ENCODE measurements at places on chromosomes 16 and 17.

DNA sequence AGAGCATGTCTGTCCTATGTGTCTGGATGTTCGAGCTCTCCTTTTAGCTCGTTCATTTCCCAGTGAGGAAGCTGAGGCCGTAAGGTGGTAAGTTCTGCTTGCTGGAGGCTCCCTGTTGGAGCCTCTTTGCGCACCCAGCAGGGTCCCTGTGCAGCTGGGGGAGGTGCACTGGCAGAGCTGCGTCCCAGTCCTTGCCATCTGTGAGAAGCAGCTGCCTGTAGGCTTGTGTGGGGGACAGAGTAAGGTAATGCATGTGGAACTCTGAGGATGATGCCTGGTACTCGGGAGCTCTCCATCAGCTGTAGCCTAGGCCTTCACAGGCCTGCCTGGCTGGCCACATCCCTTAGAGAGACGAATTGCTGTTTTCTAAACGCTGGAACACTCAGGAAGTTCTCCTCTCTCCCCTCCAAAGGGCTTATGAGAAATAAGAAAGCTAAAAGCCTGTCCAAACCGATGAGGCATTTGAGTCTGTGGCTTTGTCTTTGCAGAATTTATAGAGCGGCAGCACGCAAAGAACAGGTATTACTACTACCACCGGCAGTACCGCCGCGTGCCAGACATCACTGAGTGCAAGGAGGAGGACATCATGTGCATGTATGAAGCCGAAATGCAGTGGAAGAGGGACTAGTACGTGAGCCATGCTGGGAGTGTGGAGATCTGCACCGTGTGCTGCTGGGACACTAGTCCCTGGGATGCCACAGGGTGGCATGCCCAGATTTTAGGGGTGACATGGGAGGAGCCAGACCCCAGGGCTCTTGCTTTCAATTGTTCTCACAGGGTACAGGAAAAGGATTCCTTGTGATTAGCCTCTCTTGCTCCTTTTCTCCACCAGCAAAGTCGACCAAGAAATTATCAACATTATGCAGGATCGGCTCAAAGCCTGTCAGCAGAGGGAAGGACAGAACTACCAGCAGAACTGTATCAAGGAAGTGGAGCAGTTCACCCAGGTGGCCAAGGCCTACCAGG is 1.6 kb downstream of the NDUFB10 start:
- no peak for DNase-seq

DNA sequence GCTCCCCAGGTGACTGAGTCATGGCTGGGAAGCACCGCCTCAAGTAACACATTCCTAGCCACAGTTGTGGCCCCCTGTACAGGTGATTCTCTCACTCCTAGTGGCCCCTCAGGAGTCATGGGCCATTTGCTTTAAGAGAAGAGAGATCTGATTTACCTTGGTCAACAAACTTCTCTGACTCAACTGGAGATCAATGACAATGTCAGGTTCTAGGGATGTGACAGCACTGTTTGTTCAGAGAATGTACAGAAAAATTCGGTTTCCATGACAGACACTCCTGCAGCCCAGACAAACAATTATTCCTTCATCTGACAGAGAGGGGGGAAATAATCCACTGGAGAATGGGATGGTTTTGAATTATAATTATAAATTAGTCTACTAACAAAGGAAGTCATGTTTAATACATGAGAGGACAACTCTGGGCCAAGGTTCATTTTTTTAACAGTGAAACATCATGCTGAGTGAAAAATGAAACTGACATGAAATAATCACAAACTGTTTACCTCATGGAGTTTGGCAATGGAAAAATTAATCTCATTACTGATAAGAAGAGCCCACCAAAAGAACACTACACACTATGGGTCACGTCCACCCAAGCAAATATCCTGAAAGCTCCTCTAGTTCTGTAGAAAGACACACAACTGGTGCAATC is 9.7 kb downstream of the ERN1 start:
- no peak for DNase-seq

- DNase-seq = peak; percentile 35
Observed at GRCh38 chr16:76265434-76266045, 11.7 kb upstream of the CNTNAP4 start.

- no peak for DNase-seq
Observed at GRCh38 chr16:21953541-21953902, 361 bp downstream of the UQCRC2 start.

DNA sequence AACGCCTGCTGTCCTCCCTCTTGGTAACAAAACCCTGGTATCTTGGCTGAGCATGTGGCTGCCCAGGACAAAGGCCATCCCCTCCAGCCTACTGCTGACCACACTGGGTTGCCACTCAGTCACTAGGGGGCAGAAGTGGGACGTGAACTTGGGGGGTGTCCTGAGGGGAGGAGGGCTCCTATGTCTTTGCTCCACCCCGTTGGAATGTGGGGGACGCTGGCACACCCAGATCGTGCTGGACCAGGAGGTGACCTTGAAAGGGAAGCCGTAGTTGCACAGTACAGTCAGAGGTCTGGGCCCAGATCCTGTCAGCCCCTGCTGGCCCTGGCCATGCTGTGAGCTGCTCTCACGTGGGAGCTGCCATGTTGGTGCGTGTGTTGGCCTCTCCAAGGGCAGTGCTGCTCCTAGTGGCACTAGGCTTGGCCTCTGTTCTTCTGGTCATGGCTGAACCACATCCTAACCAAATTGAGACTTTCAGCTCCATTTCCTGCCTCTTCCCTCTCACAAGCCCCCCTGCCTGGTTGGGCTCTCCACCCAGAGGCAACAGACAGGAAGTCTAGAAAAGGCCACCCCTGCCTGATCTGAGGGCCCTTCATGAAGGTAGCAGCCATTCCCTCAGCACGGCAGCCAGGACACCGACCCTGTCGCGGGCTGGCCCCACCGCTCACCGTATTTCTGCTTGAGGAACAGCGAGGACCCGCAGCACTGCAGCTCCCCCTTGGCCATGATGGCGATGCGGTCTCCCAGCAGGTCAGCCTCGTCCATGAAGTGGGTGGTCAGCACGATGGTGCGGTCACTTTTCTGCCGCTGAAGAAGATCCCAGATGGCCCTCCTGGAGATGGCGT is 29.0 kb upstream of the RNPS1 start:
- peak; percentile 49 for DNase-seq

DNA sequence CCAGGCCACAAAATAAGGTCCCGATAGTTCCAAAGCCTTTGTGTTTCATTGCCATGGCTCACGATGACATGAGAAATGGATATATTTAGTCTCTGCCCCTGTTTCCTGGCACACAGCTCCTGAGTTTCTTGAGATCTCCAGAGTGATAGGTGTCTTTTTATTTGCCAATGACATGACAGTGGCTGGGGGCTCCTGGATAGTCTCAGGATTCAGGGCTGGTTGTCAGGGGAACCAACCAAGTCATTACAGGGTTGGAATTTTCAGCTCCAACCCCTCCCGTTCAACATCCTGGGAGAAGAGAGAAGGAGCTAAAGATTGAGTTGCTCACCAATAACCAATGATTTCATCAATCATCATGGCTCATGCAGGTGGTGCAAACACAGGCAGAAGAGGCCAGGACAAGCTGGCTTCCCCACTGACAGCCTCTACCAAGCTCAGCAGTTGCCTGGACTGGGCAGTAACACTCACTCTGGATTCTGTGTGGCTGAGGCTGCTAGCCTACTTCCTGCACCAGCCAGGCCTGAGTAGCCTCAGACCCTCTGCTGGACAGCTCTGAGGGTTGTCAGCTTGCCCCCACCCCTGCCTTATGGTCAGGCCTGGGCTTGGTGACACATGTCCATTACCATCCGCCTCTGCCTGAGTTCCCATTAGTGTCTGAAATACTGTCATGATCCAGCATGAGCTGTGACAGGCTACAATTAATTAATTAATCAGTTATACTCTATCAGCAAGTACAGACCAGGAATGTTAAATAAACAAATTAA is 534.4 kb upstream of the CDH5 start:
- DNase-seq = no peak

- peak; percentile 42 for DNase-seq
Observed at GRCh38 chr16:67311607-67312488, 14.7 kb downstream of the KCTD19 start.

- no peak for DNase-seq
Observed at GRCh38 chr16:23383881-23384280, 69.1 kb downstream of the COG7 start.

DNA sequence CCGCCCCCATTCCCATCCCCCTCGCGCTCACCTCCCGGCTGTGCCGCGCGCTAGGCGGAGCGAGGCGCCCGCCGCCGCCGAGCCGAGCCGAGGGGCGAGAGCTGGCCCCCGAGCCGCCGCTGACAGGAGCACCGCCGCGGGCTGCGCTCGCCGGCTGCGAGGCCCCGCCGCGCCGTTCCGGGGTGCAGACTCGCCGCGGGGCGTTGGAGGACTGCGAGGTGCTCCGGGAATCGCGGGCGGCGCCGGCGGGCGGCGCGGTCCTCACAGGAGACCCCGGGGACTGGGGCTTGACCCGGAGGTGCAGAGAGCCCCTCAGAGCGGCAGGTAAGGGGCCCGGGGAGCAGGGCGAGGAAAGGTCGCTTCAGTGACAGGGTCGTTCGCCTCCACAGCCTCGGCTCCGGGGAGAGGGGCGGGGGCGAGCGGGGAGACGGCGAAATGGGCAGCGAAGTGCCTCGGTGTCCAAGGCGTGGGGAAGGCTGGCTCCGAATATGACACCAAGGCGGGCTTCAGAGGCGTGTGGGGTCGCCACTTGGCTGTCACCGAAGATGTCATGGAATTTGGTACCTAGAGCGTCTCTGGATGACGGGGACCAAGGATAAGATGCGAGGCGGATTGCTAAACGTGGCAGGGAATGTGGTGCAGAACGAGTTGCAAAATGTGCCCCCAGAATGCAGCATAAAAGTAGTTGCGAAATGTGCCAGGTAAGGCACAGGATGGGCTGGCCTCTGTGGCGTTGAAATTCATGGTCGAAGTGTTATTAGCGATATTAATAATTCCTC is 580 bp downstream of the TANC2 start:
- DNase-seq = peak; percentile 2

- DNase-seq = peak; percentile 57
Observed at GRCh38 chr16:50699326-50700159, 6.1 kb downstream of the NOD2 start.

GRCh38 chr16:63703612-63704011 is 1418.3 kb downstream of the CDH11 start:
- DNase-seq = no peak

- DNase-seq = peak; percentile 16
Observed at GRCh38 chr17:47690121-47690520, 3.8 kb upstream of the TBKBP1 start.

DNA sequence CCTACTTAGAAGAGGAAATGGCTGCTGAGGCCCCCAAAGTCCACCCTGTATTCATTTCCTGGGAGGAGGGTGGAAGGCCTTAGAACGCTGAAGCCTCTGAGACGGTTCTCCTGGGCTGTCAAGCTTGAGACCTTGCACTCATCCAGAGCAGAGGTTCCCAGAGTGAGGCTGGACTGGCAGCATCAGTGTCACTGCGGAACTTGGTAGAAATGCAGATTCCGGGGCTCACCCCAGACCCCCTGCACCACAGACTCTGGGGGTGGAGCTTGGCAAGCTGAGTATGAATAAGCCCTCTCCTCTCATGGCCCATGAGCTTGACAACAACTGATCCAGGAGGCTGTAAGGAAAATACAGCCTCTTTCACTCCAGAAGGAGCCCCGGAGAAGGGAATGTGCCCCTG is 218.3 kb downstream of the IRF8 start:
- no peak for DNase-seq

- DNase-seq = peak; percentile 41
Observed at GRCh38 chr16:81181013-81181720, 57.3 kb upstream of the BCO1 start.

DNA sequence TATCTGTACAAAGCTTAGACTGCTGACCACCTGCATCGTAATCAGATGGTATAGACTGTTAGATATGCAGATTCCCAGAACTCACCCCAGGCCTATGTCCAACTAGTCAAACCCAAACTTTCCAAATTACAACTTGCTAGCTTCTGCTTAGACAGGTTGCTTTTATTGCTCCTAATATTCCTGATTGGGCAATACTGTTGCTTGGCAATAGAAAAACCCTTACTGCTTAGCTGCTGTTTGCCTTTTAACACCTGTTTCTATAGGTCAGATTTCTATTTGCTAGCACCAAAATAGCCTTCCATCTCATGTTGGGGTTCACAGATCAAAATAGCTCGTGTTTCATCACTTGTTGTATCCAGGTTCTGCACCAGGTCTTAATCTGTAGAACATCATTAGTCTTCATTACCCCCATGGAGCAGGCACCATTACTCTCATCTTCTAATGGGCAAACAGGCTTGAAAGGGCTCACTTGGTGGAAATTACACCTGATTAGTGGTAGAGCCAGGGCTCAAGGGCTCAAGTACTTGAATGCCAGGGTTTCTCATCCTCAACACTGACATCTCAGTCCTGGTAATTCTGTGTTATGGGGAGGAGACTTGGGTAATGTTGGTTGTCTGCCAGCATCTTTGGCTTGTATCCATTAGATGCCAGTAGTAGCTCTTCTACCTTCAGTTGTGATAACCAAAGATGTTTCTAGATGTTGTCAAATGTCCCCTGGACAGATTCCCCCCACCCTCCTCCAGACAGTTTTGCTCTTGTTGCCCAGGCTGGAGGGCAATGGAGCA is 2.7 kb downstream of the ZP2 start:
- DNase-seq = no peak

DNA sequence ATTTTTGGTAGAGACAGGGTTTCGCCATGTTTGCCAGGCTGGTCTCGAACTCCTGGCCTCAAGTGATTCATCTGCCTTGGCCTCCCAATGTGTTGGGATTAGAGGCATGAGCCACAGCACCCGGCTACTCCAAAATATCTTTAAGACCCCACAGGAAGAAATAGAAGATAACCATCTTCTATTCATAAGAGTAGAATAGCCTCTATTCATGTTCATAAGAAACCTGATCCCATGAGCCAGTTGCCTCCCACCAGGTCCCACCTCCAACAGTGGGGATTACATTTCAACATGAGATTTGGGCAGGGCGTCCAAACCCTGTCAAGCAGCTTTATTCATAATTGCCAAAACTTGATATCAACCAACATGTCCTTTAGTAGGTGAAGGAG is 13.9 kb upstream of the TMC7 start:
- no peak for DNase-seq

DNA sequence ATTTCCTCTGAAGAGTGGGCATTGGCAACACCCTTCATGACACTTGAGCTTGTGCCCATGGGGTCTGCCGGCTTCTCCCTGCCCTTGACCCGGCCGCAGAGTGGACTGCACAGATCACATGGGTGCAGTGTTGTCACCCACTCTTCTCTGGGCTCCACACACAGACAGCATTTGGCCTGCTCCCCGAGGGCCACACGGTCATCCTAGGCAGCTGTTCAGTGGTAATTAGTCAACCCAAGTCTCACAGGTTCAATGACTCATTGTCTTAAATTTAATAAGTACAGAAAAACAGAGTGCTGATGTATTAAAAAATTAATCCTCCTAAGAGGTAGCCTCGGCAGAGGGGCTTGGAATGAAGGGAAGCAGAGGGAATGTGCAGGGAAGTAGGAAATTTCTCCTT is 204.8 kb downstream of the MSI2 start:
- DNase-seq = peak; percentile 42
